Skeletal muscle tissue (tissue), 5 donors: ENCODE measurements at places on chromosomes 13 and 19. TPM values are rescaled to one million over a fixed set of nuclear protein-coding genes. Genes with fewer than 3 reads are reported as not detected.

CRX gene
- total RNA-seq, result not detected

PPP1R13L gene
- total RNA-seq, result not detected

DUS3L gene
- 15.7 TPM for total RNA-seq

CEACAM1 gene
- 0.52 TPM for total RNA-seq

KCNN1 gene
- 0.52 TPM for total RNA-seq

PLK5 gene
- not detected for total RNA-seq

AP2A1 gene
- total RNA-seq, result 32.9 TPM

SYDE1 gene
- 7.3 TPM for total RNA-seq

ZNF784 gene
- 8.9 TPM for total RNA-seq

SLC10A2 gene
- not detected for total RNA-seq

GRK1 gene
- not detected for total RNA-seq

METTL21C gene
- total RNA-seq, result 29.7 TPM

CGB1 gene
- not detected for total RNA-seq

GFY gene
- total RNA-seq, result not detected

ZNF154 gene
- 7.3 TPM for total RNA-seq

ADGRE1 gene
- 1.6 TPM for total RNA-seq

ZNF491 gene
- total RNA-seq, result 7.8 TPM

ZNF45 gene
- total RNA-seq, result 13.0 TPM

EHD2 gene
- total RNA-seq, result 63.2 TPM

ZNF324B gene
- total RNA-seq, result 5.7 TPM

CCDC169 gene
- total RNA-seq, result 2.1 TPM

LRG1 gene
- total RNA-seq, result 0.52 TPM

TBXA2R gene
- under 0.01 TPM for total RNA-seq

FCGBP gene
- 5.7 TPM for total RNA-seq

LAIR1 gene
- total RNA-seq, result 8.4 TPM

SPINT2 gene
- 1.6 TPM for total RNA-seq

HCST gene
- 1.6 TPM for total RNA-seq

LYPD3 gene
- not detected for total RNA-seq

ZNF835 gene
- total RNA-seq, result 3.1 TPM

CLEC17A gene
- 0.52 TPM for total RNA-seq

LRP3 gene
- 19.3 TPM for total RNA-seq

LGALS14 gene
- total RNA-seq, result not detected

PGLYRP2 gene
- not detected for total RNA-seq

ZNF607 gene
- total RNA-seq, result 9.4 TPM

CABP5 gene
- not detected for total RNA-seq

JSRP1 gene
- total RNA-seq, result 79.3 TPM

CAMSAP3 gene
- total RNA-seq, result not detected

PCP2 gene
- total RNA-seq, result not detected

OLFM2 gene
- total RNA-seq, result 18.8 TPM
